ENCODE measurements at places on chromosomes 12 and 14.

DNA sequence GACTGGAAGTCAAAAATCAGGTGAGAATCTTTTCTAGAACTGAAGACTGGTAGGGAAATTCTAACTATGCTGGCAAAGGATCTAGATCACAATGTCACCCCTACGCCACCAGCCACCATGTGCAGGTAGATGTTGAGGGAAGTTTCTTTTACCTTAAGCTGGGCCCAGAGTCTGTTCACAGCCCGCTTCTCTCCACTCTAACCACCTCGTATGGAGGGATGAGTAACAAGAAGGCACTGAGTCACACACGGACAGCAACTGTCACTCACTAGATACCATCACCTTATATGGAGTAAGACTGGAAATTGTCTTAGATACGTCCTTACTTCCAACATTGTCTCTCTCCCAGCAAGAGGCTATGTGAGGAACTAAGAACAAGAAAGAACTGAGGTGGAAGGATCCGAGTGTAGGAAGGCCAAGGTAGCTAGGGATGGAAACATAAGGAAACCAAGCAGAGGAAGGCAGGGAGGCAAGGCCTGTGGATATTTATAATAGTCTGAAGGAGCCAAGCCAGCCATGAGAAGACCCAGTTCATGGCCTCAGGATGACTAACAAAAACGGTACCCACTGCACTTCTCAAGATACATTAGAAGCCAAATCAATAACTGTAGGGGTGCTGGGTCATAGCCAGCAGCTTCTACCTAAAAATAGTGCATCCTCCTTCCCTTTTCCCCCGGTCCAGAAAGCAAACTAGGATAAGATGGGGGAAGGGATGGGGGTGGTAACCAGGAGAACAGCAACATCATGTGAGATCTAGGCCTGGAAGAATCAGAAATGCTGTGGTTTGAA, 15.5 kb downstream of the REM2 start:
- DNase-seq, result no peak

DNA sequence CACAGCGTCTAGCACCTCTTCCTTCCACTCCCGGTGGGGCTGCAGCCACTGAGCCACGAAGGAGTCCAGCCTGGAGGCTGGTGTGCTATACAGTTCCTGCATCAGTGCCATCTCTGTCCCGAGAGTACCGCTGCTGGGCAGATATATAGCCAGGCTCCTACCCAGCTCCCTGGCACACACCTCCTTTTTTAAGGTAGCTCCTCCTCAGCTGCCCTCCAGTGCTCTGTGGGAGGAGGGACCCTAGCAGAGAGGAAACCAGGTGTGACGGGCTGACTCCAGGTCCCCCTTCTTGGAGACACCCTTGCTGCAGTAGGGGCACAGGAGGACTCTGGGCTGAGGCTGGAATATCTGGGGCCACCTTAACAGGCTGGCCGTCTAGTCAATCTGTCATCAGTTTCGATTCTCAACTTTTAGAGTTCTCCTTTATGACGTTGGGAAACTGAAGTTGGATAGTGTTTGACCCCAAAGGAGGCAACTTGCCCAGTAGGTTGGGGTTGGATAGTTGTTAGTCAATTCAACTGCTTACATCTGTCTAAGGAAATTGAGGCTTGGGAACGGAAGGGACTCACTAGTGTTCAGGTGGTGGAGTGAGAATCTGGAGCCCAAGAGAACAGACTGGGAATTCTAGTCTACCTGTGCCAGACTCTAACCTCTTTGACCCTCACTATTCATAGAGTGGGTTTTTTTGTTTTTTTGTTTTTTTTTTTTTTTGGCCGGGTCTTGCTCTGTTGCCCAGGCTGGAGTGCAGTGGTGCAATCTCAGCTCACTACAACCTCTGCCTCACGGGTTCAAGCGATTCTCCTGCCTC, at the start of gene OASL:
Gene OASL, minus strand, starts transcription at position 386 of the 808 bp plus-strand sequence. Its CDS starts 275 bp downstream, at position 111.
- peak; percentile 74 for DNase-seq

DNA sequence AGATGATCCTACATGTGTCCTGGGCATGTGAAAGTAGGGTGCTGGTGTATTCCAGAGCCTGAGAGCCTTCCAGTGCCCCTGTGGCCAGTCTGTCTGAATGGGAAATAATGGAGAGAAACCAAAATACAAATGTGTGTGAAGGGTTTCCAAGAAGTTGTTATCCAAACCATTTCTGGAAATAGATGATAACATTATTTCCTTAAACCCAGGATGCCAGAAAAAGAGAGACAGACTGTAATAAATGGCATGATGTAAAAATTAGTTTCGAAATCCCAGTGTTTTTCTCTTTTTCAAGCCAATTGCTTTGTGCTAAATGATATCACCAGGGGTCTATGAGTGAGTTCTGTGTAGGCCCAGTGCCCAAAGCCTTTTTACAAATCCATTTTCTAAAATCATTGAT, 175.3 kb downstream of the PHLDA1 start:
- no peak for DNase-seq

- DNase-seq, result no peak
Observed at GRCh38 chr12:19161216-19161615, 31.7 kb downstream of the PLEKHA5 start.

DNA sequence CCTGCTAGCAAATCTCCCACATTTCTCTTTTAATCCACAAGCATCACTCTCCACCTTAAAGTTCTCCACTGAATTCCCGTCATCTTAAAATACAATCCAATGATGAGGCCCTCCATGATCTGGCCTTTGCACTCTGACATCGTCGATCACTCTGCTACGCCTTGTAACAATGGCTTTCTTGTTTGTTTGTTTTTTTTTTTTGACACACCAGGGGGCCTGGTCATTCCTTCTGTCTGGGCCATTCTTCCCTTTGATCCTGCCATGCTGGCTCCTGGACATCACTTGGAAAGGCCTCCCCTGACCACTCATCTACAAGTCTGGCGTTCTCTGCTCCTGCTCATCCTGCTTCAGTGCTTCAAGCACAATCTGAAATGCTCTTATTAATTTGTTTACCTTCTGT, 233.5 kb downstream of the PPM1H start:
- no peak for DNase-seq

- no peak for DNase-seq
Observed at GRCh38 chr14:31825459-31825858, 251.6 kb upstream of the ARHGAP5 start.

GRCh38 chr12:58349161-58349560, 407.8 kb downstream of the ATP23 start:
- DNase-seq, result no peak

DNA sequence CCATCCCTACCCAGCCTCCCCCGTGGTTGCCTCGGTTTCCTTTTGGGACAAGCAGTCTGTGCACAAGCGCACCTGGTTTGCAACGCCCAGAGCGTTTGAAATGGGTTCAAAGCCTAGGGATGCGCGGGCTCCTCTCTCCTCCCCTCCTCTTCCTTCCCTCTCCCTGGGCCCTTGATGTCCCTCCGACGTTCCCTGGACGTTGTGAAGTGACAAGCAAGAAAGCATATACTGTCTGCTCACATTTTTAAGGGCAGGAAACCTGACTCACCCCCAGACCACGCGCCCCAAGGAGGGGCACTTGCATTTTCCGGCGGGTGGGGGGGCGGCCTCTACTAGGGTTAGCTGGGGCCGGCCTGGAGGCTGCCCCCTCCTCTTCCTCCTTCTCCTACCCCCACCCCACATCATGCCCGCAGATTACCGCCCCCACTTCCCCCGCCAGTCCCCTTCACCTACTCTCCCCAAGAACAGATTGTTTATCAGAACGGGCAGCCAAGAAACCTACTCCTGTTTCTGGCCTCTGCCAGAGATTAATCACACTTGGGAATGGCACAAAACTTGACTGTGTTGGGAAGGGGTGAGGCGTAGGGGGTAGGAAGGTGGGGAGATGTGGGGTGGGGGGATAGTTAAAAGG, 9.5 kb upstream of the IRF2BPL start:
- DNase-seq, result peak; percentile 59

DNA sequence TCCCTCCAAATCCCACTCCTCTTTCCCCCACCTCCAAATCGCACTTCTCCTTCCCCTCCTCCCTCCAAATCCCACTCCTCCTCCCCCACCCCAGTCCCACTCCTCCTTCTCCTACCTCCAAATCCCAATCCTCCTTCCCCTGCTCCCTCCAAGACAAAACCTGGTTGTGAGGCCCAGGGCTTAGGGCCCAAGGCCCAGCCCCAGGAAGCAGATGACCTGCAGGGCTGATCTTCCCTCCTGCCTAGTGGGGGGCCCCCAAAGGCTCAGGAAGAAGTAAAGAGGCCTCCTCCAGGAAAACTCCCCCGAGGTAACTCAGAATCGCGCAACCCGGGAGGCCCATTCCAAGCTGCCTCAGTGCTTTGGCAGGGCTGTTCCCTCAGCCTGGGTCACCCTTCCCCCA, 34.4 kb downstream of the NCOR2 start:
- DNase-seq, result no peak

DNA sequence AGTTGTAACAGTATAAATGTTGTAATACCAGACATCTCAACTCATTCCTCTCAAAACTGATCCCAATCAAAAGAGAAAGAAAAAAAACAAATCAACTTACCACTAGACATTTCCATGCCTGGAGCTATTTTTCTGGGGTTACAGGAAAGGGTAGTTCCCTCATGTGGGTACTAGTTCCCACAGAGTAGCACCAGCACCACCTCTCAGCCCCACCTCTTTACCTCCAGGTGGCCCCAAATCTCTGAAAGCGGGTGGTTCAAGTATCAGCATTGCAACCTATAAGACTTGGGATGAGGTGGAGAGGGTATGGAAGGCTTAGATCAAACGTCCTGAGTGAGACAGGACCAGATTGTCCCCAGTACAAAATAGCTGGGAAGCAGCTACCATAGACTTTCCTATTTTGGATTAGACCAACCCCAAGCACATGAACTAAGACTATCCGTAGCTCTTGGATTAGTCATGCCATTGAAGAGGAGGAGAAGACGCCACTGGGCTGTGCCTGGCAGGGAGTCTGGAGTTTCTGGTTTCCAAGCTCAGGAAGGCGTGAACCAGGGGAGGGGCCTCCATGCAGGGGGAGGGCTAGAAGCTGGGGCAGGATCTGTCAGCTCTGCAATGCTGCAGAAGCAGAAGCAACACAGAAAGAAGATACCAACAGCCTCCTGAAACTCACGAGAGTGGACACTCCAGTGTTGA, at the start of gene SLC39A2:
Gene SLC39A2, plus strand, starts transcription at position 620 of the 693 bp plus-strand sequence. CDS start 154 bp downstream, outside the sequence.
- DNase-seq, result no peak

GRCh38 chr12:110270125-110270962, 10.7 kb upstream of the ATP2A2 start:
- DNase-seq, result no peak

GRCh38 chr12:66162701-66163100, 7.1 kb downstream of the TMBIM4 start:
- DNase-seq, result no peak

- DNase-seq, result no peak
Observed at GRCh38 chr14:35985474-35986218, 159.5 kb downstream of the BRMS1L start.

- no peak for DNase-seq
Observed at GRCh38 chr12:81274637-81275529, 197.0 kb downstream of the ACSS3 start.

- no peak for DNase-seq
Observed at GRCh38 chr14:70320294-70320693, 39.2 kb downstream of the COX16 start.

DNA sequence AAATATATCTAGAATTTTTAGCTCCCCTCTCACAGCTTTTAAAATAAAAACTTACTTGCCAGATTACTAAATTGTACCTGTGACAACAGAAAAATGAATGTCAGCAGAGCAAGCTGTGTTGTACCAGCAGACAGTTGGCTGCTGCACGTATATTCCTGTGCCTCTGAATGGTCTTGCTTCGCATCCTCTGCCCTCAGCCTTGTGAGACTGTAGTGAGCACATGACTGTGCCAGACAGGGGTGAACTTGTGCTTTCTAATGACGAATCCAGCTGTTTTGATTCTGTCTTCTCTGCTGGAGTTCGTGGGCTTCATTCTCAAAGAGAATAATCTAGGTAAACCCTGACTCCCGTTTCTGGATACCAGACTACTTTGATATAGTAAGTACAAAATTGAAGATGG, 58.3 kb upstream of the FRMD6 start:
- no peak for DNase-seq

DNA sequence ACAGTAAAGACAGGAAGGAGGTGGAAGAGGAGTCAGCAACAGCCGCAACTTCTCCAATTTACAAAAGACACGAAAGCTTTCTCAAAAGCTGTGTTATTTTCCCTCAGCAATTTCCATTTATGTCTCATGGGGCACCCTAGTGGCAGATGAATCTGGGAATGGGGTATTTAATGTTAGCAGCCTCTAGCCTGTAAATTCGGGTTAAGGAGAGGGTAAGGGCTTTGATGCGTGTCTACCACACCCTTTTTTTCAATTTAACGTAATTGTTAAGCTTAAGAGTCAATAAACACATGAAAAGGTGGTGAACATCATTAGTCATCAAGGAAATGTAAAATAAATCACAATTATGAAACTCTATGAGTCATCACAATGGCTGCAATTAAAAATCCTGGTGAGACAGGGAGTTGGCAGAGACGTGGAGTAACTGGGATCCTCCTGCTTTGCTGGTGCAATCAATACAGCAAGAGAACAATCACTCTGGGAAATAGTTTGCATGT, 986.4 kb downstream of the AACS start:
- no peak for DNase-seq

DNA sequence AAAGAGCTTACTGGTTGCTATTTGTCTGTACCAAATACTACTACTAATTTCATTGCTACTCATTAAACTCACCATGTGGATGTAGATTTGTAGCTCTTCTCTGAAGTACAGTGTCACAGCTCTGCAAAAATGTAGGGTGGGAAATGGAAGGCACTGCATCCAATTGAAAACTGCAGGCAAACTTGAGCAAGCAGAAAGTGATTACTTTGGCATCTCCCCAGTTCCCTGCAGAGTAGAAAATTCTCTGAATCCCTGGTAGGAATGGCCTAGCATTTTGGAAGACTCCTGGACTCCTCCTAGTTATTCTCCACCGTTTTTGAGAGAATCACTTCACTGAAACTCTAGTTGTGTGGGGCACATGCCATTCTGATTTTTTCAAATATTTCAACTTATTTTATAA, 239.1 kb downstream of the DIO2 start:
- DNase-seq, result no peak

DNA sequence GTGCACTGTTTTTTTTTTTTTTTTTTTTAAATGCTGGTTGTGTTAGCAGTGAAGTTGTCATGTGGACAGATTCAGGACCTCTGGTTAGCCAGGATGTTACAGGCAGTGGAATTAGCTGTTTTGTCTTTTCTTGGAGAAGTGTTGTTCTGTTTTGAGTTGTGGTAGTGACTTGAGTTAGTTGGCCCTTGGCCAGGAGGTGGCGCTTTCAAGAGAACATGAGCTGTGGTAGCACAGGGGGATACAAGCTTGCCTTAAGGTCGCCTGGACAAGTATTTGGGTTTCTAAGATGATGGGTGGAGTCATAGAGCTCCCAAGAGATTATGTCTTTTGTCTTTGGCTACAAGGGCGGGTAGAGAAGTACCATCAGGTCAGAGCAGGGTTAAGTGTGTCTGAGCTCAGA, 33.3 kb upstream of the CCDC198 start:
- no peak for DNase-seq

- no peak for DNase-seq
Observed at GRCh38 chr14:99402285-99402648, 78.4 kb downstream of the SETD3 start.

- DNase-seq, result no peak
Observed at GRCh38 chr12:50776749-50777728, 13.1 kb downstream of the ATF1 start.

GRCh38 chr12:52027085-52027843, 20.5 kb downstream of the TAMALIN start:
- no peak for DNase-seq

GRCh38 chr12:92530706-92531105, 172.1 kb upstream of the PLEKHG7 start:
- no peak for DNase-seq

GRCh38 chr14:59241121-59241520, 52.7 kb downstream of the DAAM1 start:
- no peak for DNase-seq
